ENCODE measurements at places on chromosomes 6 and 20. TPM values are rescaled to one million over a fixed set of nuclear protein-coding genes. Genes with fewer than 3 reads are reported as not detected.

Gene IMPG1
- polyA plus RNA-seq, result not detected

GRCh38 chr6:152189736-152190135, 382.3 kb downstream of the ESR1 start:
- no peak for DNase-seq

- no peak for DNase-seq
Measured at GRCh38 chr6:43297644-43298564, at the start of gene SLC22A7. Gene SLC22A7, plus strand, starts transcription at chr6:43298260. Its CDS starts 99 bp downstream, at chr6:43298359.

- DNase-seq, result no peak
Measured at GRCh38 chr20:1072258-1072657, 46.1 kb upstream of the PSMF1 start.

- DNase-seq, result no peak
Measured at GRCh38 chr6:6438286-6438685, 117.8 kb upstream of the F13A1 start.

DNA sequence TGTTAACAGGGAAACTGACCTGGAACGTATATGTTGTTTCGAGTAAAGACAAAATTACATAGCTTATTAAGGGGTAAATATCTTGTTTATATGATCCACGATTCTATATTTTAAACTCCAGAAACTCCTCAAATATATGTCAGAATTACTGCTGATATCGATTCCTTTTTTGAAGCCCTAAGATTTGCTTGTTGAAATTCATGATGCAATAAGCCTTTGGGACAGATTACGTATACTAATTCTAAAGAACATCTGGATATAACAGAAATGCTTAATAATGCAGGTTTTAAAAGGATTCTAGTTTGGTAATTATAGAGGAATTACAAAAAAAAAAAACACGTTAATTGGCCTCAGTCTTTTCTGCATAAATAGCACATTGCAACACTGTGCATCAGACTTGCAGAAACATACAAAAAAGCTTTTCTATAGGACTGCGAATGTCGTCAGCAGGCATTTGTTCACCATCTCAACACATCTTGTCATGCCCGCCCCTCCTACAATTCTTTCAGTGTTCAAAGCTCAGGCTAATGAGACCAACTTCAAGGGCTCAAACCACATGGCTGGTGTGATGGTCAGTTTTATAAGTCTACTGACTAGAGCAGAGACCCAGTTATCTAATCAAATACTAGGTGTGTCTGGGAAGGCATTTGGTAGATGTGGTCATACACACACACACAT, 74.9 kb downstream of the AGPAT4 start:
- DNase-seq, result no peak

DNA sequence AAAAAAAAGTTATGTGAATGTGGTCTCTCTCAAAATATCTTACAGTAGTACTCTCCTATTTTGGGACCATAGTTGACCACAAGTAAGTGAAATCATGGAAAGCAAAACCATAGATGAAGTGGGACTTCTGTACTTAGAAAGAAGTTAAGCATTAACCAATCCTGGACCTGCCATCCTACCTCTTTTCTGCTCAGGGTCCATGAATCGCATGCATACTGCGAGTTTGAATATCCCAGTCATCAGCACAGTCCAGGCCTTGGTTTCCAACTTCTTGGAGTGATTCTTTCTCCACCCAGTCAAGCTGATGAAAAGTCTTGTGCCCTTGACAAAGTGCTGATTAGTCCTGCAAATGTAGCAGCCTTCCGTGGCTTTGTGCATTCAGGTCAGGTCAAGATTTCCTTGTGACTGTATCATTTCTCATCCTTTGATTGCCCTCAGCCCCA, 46.0 kb downstream of the RNF217 start:
- DNase-seq, result no peak

DNA sequence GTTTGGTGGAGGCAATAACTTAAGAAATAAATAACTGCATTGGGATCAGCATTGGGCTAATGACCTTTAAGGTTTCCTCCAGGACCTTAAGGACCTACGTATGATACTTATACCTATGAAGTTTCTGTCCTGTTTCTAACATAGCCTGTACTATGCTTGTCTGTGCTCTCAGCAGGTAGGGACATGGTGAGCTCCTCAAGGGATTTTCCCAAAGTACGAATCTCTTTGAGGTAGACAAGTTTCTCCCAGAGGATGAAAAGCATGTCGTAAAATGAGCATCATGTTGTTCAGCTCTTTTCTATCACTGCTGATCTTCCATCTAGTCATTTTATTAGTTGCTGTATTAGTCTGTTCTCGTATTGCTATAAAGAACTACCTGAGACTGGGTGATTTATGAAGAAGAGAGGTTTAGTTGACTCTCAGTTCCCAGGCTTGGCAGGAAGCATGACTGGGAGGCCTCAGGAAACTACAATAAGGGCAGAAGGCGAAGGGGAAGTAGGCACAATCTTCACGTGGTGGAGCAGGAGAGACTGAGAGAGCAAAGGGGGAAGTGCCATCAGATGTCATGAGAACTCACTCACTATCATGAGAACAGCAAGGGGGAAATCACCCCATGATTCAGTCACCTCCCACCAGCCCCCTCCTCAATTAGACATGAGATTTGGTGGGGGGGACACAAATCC, 77.8 kb upstream of the TGM3 start:
- no peak for DNase-seq

GRCh38 chr6:83613378-83613777, 95.5 kb downstream of the SNAP91 start:
- DNase-seq, result no peak

DNA sequence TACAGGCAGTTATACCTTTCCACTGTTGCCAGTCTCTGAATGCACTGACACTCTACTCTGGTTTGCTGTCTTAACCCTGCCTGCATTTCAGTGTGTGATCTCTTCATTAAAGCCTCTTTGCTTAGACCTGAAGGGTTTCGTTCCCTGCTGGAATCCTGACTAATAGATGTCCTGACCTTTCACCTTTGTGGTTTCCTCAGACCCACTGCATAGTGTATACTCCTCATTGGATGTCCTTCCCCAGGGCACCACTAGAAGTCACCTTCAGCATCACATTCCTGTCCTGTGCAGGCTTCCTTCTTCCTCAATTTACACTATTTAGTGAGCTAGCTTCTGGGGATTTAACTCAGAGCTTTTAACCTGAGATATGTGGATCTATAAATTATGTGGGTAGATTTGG, 120.6 kb downstream of the RCAN2 start:
- no peak for DNase-seq

DNA sequence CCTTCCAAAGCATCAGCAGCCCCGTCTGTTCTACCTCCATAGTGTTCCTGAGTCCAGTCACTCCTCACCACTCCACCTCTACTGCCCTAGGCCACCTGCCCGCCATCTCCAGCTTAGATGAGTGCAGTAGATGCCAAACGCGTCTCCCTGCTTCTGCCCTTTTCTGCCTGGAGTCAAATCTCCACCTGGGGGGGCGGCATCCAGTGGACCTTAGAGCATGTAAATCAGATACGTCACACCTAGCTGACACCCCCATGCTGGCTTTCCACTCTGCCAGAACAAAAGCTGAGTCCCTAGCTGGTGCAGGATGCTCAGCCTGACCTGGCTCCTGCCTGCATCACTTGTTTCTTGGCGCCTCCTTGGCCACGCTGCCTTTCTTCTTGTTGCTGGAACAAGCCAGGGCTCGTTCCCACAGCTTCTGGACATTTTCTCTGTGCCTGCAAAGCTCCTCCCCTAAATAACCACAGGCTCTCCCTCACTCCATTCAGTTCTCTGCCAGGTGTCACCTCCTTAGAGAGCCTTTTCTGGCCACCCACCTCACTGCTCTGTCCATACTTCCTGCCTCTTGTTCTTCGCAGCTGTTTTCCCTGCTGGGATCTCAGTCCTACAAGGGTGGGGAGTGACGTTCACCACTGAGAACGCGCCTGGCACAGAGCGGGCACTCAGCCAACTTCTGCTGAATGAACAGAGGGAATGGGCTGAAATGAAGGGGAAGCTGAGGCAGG, 5.8 kb downstream of the DDR1 start:
- no peak for DNase-seq

GRCh38 chr6:141598487-141598886, 534.2 kb upstream of the GJE1 start:
- DNase-seq, result no peak

GRCh38 chr6:69128411-69128810, 493.3 kb downstream of the ADGRB3 start:
- DNase-seq, result no peak

GRCh38 chr20:54337144-54337543, 129.3 kb downstream of the PFDN4 start:
- no peak for DNase-seq

GRCh38 chr20:57398231-57398821, 7.1 kb downstream of the RBM38 start:
- DNase-seq, result peak; percentile 91

DNA sequence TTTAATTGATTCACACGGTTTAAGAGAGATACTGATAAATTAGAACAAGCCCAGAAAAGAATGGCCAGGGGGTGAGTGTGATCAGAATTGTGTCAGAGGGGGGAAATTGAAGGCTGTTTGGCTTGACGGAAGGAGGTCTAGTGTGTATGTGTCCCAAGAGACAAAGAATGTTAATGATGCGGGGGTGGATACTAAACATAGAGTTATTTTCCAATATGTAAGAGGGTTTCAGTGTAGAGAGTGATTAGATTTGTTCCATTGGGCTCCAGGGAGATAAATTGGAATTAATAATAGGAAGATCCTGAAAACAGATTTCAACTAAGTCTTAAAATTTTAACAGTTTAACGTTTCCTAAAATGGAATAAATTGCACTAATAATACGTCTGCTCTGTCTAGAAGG, 38.1 kb upstream of the UTRN start:
- DNase-seq, result no peak

DNA sequence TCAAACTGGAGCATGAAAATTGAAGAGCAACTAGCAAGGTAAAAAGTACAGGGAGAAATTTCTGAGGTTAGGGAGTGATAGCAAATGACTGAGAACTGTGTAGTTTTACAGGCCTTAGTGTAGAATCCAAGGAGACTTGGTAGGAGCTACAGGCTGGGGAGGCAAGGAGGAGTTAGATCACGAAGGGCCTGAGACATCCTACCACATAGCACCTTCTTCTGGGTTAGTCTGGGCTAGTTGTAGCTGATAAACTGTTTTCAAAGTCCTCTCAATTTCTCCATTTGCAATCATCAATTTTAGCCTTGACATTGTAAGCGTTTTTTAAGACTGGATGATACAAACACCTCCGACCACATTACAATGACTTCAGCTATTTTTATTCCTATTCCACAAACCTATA, 209.7 kb downstream of the TMEM200A start:
- no peak for DNase-seq

GRCh38 chr6:11011787-11012234, 32.3 kb downstream of the ELOVL2 start:
- DNase-seq, result no peak

GRCh38 chr6:164085091-164086075, 670.9 kb downstream of the QKI start:
- no peak for DNase-seq

GRCh38 chr6:11136809-11137208, 25.3 kb upstream of the ERVFRD-1 start:
- DNase-seq, result no peak

- no peak for DNase-seq
Measured at GRCh38 chr6:55866128-55866527, 9.3 kb downstream of the BMP5 start.

DNA sequence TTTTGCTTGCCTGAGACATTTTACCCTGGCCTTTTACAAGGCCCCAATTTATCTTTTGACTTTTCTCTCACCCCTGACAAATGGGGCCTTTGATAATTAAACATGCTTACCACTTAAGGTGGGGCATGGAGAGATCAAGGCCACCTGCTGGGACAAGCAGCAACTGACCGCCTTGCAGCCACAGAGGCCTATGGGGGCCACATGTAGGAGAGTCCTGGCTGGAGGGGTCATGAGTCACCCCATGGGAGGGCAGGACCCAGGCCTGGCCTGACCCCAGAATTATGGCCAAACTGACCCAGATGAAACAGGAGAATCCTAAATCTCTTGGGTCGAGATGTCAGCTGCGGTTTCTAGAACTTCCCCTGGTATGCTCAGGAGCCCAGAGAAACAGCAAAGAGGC, 8.5 kb upstream of the OCSTAMP start:
- no peak for DNase-seq

GRCh38 chr6:48080227-48081009, 30.6 kb downstream of the PTCHD4 start:
- DNase-seq, result no peak

GRCh38 chr6:154164397-154164796, 125.4 kb downstream of the OPRM1 start:
- no peak for DNase-seq

DNA sequence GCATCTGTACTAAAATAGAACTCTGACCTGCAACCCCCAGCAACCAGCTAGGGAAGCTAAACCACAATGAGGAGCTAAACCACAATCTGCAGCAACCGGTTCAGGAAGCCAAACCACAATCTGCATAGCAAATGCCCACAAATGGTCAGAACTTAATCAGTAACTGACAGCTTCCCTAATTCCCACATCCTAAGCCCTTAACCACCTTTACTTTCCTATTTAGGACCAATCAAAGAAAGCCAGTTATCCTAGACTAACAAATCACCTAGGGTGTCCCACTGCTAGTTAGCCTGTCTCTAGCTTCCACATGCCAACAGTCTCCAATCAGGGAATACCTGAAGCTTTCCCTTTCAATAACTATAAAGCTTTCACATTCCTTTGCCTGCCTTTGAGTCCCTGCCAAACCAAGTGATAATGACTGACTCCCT, 424.6 kb upstream of the PTCHD4 start:
- DNase-seq, result no peak

All from CD4-positive, CD25-positive, alpha-beta regulatory T cell (primary cell).